NCI-H1930 (cell line): ENCODE measurements at places on chromosomes 16 and 17.
A peak's percentile ranks its signal among the peaks of the same experiment; 100 is the strongest.

GRCh38 chr16:87098976-87099720 lies 218.0 kb downstream of the C16orf95 start:
- no peak for DNase-seq

DNA sequence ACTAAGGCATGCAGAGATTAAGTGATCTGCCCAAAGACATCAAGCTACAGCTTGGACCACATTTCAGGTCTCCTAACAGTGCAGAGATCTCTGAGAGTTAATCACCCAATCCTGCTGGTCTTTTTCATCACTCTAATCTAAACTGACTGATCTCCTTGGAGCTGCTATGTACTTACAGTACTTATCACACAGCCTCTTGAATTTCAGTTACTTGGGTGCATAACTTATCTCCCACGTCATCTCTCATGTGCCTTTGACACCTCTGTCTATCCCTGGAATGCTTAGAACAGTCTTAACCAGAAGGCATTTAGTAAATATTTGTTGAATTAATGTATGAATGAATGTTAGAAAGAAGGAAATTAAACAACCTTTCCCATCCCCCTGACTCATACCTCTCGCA lies 139.0 kb downstream of the SNX11 start:
- DNase-seq = no peak

DNA sequence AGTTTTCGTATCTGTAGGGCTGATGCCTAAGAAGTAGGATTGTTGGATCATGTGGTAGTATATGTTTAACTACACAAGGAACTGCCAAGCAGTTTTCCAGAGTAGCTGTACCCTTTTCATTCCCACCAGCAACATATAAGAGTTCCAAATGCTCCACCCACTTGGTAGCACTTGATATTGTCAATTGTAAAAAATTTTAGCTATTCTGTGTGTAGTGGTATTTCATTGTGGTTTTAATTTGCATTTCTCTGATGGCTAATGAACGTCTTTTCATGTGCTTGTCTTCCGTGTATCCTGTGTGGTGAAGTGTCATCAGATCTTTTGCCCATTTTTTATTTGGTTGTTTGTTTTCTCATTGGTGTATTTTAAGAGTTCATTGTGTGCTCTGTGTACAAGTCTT lies 69.7 kb downstream of the TANC2 start:
- peak; percentile 9 for DNase-seq

GRCh38 chr17:40533896-40534295 lies 31.4 kb downstream of the CCR7 start:
- no peak for DNase-seq

- no peak for DNase-seq
Observed at GRCh38 chr16:88681084-88681680, 5.1 kb downstream of the SNAI3 start.
